Smooth muscle cell of the pulmonary artery (primary cell): ENCODE measurements at places on chromosomes 2 and 18. TPM values are rescaled to one million over a fixed set of nuclear protein-coding genes. Genes with fewer than 3 reads are reported as not detected.

PRSS56 gene
- not detected in 2 replicates for total RNA-seq

MC2R gene
- not detected in 2 replicates for total RNA-seq

PROKR1 gene
- total RNA-seq = not detected in 2 replicates

TBR1 gene
- 0.03 TPM in 1 of 2 replicates, not detected in the other for total RNA-seq

SDC1 gene
- total RNA-seq = 3.1 and 44.3 TPM in 2 replicates

UGT1A3 gene
- total RNA-seq = not detected in 2 replicates

SCN3A gene
- total RNA-seq = 0.40 and 0.85 TPM in 2 replicates

ADI1 gene
- 34.9 and 39.2 TPM in 2 replicates for total RNA-seq

SOX11 gene
- total RNA-seq = 0.03 and 0.52 TPM in 2 replicates
